Purkinje cell (primary cell): ENCODE measurements at places on chromosomes 2 and 18. TPM values are rescaled to one million over a fixed set of nuclear protein-coding genes. Genes with fewer than 3 reads are reported as not detected.

Gene SERPINB10
- not detected in 2 replicates for polyA plus RNA-seq

Gene IL36A
- polyA plus RNA-seq = not detected in 2 replicates

Gene PMAIP1
- not detected in 2 replicates for polyA plus RNA-seq

Gene SPEG
- polyA plus RNA-seq = 1.5 and 3.0 TPM in 2 replicates

Gene ITPRIPL1
- 0.22 TPM in 1 of 2 replicates, not detected in the other for polyA plus RNA-seq

Gene PDE11A
- polyA plus RNA-seq = not detected in 2 replicates

Gene SCN2A
- 47.8 and 111 TPM in 2 replicates for polyA plus RNA-seq

Gene DLGAP1
- polyA plus RNA-seq = 109 and 112 TPM in 2 replicates

Gene REG3G
- polyA plus RNA-seq = not detected in 2 replicates

Gene CIDEA
- 4.5 TPM in 1 of 2 replicates, not detected in the other for polyA plus RNA-seq

Gene IL36RN
- not detected in 2 replicates for polyA plus RNA-seq

Gene DPYSL5
- polyA plus RNA-seq = 10.1 and 11.6 TPM in 2 replicates

Gene RNU2-63P
- not detected in 2 replicates for polyA plus RNA-seq

Gene SRD5A2
- polyA plus RNA-seq = not detected in 2 replicates

Gene LAMA1
- 0.50 TPM in 1 of 2 replicates, not detected in the other for polyA plus RNA-seq

Gene TTLL4
- polyA plus RNA-seq = 11.6 and 20.7 TPM in 2 replicates

Gene KANSL1L
- 12.6 and 18.5 TPM in 2 replicates for polyA plus RNA-seq

Gene CPO
- 0.20 TPM in 1 of 2 replicates, not detected in the other for polyA plus RNA-seq

Gene LDAH
- polyA plus RNA-seq = 7.5 and 19.1 TPM in 2 replicates

Gene NCL
- 261 and 277 TPM in 2 replicates for polyA plus RNA-seq

Gene RFX8
- polyA plus RNA-seq = 2.7 and 3.3 TPM in 2 replicates

Gene NT5DC4
- 0.18 TPM in 1 of 2 replicates, not detected in the other for polyA plus RNA-seq

Gene NEU2
- polyA plus RNA-seq = not detected in 2 replicates

Gene RNF138
- polyA plus RNA-seq = 7.5 and 7.6 TPM in 2 replicates

Gene RAD51AP2
- 0.46 TPM in 1 of 2 replicates, not detected in the other for polyA plus RNA-seq

Gene IL1RL1
- polyA plus RNA-seq = not detected in 2 replicates

Gene CGREF1
- 28.9 and 37.0 TPM in 2 replicates for polyA plus RNA-seq

Gene SPATA3
- not detected in 2 replicates for polyA plus RNA-seq

Gene PLGLB2
- 1.7 TPM in 1 of 2 replicates, not detected in the other for polyA plus RNA-seq

Gene ZNF514
- 4.2 and 5.9 TPM in 2 replicates for polyA plus RNA-seq

Gene CDH19
- 0.13 TPM in 1 of 2 replicates, not detected in the other for polyA plus RNA-seq

Gene TMEM169
- polyA plus RNA-seq = 1.9 and 2.9 TPM in 2 replicates

Gene EGR4
- 0.99 TPM in 1 of 2 replicates, not detected in the other for polyA plus RNA-seq

Gene ASB1
- 26.5 and 26.7 TPM in 2 replicates for polyA plus RNA-seq

Gene TMSB10
- 60.2 and 1,210 TPM in 2 replicates for polyA plus RNA-seq

Gene TMEM182
- polyA plus RNA-seq = 32.9 and 33.8 TPM in 2 replicates

Gene INO80B
- 1.1 and 3.0 TPM in 2 replicates for polyA plus RNA-seq

Gene WDR35
- 7.0 and 7.9 TPM in 2 replicates for polyA plus RNA-seq

Gene CD302
- polyA plus RNA-seq = 3.3 and 5.9 TPM in 2 replicates

Gene GKN1
- polyA plus RNA-seq = 2.8 and 5.7 TPM in 2 replicates

Gene TMEM200C
- 0.76 and 1.1 TPM in 2 replicates for polyA plus RNA-seq

Gene SIGLEC15
- polyA plus RNA-seq = not detected in 2 replicates

Gene EVX2
- polyA plus RNA-seq = not detected in 2 replicates

Gene REG3A
- polyA plus RNA-seq = not detected in 2 replicates

Gene ERFE
- 3.7 TPM in 1 of 2 replicates, not detected in the other for polyA plus RNA-seq

Gene SP140
- not detected in 2 replicates for polyA plus RNA-seq

Gene CCDC74A
- 0.74 and 0.91 TPM in 2 replicates for polyA plus RNA-seq

Gene RBKS
- polyA plus RNA-seq = 1.8 and 4.5 TPM in 2 replicates

Gene KDM3A
- 12.9 and 13.5 TPM in 2 replicates for polyA plus RNA-seq

Gene RESP18
- 6.5 TPM in 1 of 2 replicates, not detected in the other for polyA plus RNA-seq

Gene SERPINB2
- polyA plus RNA-seq = not detected in 2 replicates

Gene SERPINB11
- polyA plus RNA-seq = 1.2 TPM in 1 of 2 replicates, not detected in the other

Gene SIX2
- polyA plus RNA-seq = not detected in 2 replicates

Gene CXCR4
- polyA plus RNA-seq = 4.0 and 6.1 TPM in 2 replicates

Gene TNFAIP6
- 0.17 and 1.4 TPM in 2 replicates for polyA plus RNA-seq

Gene INPP5D
- 0.34 and 2.4 TPM in 2 replicates for polyA plus RNA-seq

Gene SLC16A14
- polyA plus RNA-seq = 28.9 and 37.5 TPM in 2 replicates

Gene CD226
- 0.10 and 1.2 TPM in 2 replicates for polyA plus RNA-seq
